ENCODE measurements at places on chromosomes 11 and 22. TPM values are rescaled to one million over a fixed set of nuclear protein-coding genes. Genes with fewer than 3 reads are reported as not detected.
A peak's percentile ranks its signal among the peaks of the same experiment; 100 is the strongest.

DNA sequence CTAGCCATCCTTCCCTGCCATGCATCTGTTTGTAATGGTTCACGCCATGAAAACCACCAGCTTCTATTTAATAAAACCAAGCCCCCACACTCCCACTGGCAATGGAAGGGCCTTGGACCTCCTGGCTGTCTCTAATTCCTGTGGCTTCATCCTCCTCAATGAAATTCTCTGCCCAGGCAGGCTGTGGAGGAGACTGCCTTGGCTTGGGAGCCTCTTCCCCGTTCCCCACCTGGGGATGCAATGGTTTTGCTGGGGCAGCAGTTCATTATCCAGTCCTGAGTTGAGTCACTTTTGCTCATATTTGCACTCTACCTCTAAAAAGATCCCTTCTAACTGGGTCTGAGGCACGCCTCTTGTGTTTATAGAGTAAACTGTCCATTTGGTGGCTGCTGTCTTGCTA is 515.8 kb downstream of the NTM start:
- no peak for DNase-seq

Gene PRODH
- total RNA-seq = not detected

DNA sequence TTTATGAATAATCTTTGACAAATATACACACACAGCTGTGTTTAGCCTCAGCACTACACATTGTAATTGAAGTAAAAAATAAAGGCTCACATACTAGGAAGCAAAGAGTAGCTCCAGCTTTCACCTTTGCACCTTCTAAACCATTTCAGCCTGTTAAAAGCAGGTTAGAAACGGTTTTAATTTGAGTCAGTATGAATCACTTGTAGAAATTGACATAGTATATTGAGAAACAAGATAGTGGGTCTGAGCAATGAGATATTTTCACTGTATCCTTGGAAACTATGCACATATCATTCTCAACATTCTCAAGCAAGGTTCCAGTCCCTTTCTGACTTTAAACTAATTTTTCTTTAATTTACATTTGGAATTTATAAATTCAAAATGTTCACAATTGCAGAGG is 380.3 kb downstream of the AASDHPPT start:
- peak; percentile 89 for DNase-seq

Gene FOSL1
- 17.2 TPM for total RNA-seq

Gene SYT12
- total RNA-seq = 0.56 TPM

DNA sequence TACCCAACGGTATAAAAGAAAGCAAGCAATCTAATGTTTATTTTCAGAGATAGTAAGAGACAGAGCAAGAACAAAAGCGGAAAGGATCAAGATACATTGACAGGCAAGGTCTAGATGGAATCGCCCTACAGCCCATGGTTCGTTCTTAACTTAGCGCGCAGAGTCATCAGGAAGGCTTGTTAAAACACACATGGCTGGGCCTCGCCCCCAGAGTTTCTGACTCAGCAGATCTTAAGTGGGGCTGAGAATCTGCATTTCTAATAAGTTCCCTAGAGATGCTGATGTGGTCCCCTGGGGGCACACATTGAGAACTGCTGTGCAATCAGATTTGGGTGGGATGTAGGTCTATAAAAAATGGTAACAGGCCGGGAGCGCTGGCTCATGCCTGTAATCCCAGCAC is 35.8 kb upstream of the CHRM4 start:
- DNase-seq = peak; percentile 11

GRCh38 chr11:85647078-85647477 is 689 bp upstream of the TMEM126A start:
- no peak for DNase-seq

Gene BDNF
- total RNA-seq = 174 TPM

DNA sequence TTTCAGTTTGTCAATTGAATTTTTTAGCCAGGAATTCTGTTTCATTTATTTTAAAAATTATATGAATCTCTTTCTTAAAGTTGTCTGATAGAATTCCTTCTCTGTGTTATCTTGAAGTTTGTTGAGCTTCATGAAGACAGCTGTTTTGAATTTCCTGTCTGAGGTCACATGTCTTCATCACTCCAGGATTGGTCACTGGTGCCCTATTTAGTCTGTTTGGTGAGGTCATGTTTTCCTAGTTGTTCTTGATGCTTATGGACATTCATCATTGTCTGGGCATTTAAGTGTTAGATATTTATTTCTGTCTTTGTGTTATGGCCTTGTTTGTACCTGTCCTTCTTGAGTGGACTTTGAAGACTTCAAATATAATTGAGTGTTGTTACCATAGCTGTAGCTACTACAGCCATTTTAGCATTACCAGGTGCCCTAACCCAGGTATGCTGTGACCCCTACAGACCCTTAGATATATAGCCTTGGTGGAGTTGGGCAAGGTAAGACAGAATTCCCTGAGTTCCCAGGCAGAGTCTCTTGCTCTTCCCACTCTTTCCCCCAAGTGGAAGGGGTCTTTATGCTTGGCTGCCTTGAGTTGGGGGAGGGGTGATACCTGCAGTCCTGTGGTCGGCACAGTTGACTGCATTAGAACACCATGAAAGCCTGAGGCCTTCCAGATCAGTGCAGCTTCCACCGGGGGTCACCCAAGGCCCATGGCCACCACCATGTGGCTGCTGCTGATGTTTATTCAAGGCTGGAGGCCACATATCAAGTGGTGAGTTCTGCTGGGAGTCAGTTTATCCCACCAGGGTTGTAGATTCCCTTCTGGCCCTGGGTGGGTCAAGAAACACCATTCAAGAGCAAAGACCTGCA is 229.6 kb downstream of the DYNC2H1 start:
- peak; percentile 66 for DNase-seq

DNA sequence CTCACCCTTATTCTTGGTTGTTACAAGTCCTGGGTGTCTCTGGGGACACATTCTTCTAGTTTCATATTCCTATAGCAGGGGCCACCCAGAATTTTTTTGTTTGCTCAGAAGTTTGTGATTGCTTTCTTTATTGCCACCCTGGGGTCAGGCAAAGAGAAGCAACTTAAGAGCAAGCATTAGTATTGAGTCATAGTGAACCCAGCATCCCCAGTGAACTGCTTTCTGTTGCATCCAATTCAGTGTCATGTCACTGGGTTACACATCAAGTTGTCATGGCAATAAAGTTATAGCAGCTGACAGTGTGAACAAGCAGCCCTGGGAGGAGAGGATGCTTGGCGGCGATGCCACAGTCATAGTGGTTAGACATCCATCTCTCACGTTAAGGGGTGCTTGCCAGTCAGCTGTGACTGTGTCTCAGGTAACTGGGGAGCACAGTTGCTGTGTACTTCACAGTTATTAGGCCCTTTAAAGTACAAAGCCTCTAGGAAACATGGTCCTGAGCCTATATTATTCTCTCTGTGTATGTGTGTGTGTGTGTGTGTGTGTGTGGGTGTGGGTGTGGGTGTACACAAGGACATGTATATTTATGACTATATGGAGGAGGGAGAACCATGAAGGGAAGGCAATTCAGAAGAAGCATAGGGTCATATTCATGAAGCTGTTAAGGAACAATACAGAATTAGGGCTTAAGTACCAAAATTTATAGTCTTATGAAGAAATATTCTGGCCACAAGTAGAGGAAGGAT is 52.5 kb downstream of the TRIM44 start:
- DNase-seq = peak; percentile 76

DNA sequence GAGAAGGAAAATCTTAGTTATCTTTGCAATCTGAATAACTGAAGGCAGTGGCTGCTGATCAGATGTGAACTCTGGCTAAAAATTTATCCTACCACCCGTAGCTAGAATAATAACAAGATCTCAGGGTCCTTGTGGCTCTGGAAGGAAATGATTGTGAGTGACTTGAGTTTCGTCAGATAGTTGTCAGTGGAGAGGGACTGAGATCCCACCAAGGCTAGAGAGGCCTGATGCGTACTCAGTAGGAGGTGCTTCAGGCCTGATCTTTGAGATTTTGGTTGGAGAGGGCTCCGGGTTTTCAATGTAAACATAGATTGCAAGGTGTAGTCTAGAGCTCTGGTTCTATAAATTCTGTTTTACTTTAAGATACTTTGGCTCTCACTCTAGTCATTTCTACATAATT is 1.4 kb downstream of the MADD start:
- DNase-seq = no peak

Gene SEPTIN3
- under 0.01 TPM for total RNA-seq

All from IMR-90 (cell line).